ENCODE measurements at places on chromosomes 12 and 14.

DNA sequence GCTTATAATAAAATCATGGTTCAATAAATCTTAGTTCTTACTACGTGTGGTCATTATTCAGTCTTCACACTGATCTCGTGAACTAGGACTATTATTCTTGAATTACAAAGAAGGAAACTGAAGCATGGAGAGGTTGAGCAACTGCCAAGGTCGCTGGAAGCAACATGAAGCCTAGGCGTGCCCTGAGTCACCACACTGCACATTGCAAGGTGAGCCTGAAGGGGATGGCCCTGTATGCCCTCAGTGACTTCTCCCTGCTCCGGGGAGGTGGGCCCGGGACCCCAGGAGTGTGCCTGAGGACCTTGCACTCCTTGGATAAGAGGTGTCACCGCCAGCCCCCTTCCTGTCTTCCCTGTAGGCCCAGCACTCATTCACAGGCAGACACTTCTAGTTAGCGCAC lies 161.6 kb downstream of the CACNA1C start:
- no peak for DNase-seq

GRCh38 chr14:56491299-56492285 lies 88.0 kb upstream of the TMEM260 start:
- DNase-seq = no peak

DNA sequence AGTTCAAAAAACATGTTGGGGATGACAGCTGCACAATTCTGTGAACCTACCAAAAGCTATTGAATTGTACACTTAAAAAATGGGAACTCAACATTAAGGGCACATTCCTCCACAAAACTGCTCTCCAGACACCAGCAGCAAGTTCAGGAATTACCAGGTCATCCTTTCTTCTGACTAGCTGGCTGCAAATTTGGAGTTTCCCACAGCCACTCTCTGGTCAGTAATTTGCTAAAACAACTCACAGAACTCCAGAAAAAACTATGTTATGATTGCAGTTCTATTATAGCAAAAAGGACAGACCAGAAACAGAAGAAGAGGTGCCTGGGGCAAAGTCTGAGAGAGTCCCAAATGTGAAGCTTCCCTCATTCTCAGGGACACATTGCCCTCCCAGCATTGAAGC lies 20.1 kb upstream of the PLEKHD1 start:
- no peak for DNase-seq

- DNase-seq = peak; percentile 36
These were observed at the start of gene SELPLG for GRCh38 chr12:108633534-108634248. Gene SELPLG (minus strand): TSS chr12:108633894. CDS start chr12:108624307, 9,587 bp downstream.

- no peak for DNase-seq
These were observed 25.4 kb upstream of the YY1 start for GRCh38 chr14:100213587-100213955.

GRCh38 chr12:28424965-28425364 lies 234.7 kb downstream of the CCDC91 start:
- no peak for DNase-seq

DNA sequence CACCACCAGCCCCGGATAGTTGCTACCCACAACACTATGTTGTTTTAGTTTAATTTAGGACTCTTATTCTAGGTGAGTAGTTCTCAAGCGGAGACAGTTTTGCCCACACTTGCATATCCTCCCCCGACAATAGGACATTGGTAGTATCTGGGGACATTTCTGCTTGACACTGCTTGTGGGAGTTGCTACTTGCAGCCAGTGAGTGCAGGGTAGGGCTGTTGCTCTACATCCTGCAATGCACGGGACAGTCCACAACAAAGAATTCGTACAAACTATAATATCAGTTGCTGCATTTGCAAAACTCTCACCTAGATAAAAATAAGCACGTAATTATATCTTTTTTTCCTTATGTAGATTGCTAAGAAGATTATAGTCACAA lies 111.8 kb upstream of the DNM1L start:
- no peak for DNase-seq

DNA sequence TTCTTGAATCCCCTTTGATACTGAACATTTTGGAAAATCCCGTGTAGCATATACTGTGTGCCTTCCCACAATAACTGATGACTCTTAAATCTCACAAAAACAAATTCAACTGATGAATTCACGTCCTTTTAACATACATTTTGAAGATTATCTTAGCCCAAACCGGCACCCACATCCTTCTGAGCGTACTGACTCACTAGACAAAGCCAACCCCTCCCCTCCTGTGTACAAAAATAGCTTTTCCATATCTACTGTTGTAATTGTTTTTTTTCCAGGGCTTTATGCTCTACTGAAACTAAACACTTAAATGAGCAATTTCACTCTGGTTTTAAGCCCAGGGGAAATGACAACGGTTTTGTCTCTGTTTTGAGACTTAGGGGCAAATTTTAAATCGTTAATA lies 109.4 kb upstream of the ATF7IP start:
- DNase-seq = no peak

- DNase-seq = peak; percentile 14
These were observed 2.0 kb upstream of the ART4 start for GRCh38 chr12:14845350-14845750.

DNA sequence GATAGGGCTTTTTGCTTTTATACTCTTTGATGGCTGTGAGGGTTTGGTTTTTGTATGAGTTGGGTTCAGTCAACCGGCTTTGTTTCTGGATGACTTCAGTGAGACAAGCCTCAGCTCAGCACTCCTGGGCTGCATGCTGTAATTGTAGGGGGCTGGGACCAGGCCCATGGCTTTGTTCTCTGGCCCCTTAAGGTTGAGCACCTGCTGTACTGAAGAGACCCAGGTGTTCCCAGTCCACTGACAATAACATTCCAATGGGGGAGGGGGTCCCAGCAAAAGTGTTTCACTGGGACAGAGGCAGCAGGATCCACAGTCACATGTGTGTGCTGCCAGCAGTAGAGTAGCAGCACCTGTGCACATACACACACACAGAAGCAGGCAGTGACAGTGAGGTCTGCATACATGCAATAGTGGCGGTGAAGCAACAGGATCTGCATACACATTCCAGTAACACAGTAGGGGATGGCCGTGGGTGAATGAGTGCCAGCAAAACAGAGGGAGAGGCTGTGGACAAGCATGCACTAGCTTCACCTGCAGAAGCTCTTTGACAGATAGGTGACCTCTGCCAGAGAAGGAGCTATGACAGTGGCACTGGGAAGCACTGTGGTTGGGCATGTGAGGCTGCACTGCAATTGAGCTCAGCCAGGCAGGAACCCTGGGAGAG lies 240.4 kb downstream of the ASCL1 start:
- no peak for DNase-seq

DNA sequence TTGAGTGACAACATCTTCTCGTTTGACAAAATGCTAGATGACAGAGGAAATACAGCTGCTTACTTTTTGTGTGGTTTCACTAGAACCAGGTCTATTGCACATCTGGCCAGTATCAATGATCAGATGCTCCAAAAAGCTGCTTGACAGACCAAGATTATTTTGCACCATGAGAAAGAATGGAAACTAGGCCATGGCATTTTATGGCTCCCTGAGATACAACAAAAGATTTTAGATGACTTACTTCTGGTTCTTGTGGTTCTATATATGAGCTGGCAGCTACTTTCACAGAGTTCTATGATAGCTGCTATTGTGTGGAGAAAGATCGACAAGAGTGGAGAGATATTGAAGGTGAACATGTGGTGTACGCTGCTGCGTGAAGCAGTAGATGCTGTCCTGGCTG lies 25.9 kb upstream of the PPFIBP1 start:
- no peak for DNase-seq

DNA sequence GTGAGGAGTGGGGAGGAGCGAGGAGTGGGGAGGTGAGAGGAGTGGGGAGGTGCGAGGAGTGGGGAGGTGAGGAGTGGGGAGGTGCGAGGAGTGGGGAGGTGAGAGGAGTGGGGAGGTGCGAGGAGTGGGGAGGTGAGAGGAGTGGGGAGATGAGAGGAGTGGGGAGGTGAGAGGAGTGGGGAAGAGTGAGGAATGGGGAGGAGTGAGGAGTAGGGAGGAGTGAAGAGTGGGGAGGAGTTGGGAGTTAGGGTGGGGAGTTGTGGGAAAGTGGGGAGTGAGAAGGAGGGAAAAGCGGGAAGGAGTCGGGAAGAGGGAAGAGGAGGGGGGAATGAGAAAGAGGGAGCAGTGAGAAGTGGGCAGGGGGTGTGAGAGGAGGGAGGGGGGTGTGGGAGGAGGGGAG lies 86.1 kb downstream of the B4GALNT3 start:
- DNase-seq = no peak

DNA sequence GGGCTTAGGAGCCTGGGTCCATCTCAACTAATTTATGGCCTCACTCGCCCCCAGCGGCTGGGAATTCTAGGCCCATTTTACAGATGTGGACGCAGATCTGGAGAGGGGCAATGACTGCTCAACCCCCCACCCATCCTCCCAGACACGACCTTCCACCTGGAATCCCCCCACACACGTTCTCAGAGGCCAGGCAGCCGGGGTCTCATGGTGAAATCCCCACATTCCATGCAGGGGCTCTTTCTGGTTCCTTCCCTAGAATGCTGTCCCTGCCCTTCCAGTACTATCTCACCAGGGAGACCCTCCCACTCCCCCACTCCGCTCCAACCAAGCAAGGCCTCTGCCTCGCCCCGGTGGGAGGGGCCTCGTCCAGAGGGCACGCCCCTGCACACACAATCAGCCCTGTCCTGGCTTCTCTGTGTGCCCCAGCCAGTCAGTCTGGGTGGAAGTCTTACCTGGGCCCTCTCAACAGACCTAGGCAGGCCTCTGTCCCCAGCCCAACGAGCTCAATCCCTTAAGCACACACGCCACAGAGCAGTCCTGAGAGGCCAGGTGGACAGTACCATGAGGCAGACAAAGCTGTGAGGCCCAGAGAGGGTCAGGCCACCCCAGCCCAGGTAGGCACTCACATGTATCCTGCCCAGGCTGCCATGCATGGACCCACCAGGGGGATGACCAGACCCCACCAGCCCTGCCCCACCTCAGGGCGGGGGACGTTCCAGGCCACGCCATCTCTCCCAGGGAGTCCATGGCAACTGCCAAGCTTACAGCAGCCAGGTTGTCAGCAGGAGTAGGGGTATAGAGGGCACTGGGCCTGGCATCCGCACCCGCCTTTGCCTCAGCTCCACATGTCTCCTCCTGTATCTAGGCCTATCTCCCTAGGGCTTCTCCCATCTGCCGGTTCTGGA lies 1.3 kb upstream of the ANKRD9 start:
- no peak for DNase-seq

- no peak for DNase-seq
These were observed 134.0 kb downstream of the BCL11B start for GRCh38 chr14:99137913-99138571.

All from activated naive CD8-positive, alpha-beta T cell treated with anti-CD3 and anti-CD28 coated beads, Interleukin-2, amount 50 U/mL, for 16 hours (primary cell).